ENCODE measurements at places on chromosomes 6 and 20. TPM values are rescaled to one million over a fixed set of nuclear protein-coding genes. Genes with fewer than 3 reads are reported as not detected.

DNA sequence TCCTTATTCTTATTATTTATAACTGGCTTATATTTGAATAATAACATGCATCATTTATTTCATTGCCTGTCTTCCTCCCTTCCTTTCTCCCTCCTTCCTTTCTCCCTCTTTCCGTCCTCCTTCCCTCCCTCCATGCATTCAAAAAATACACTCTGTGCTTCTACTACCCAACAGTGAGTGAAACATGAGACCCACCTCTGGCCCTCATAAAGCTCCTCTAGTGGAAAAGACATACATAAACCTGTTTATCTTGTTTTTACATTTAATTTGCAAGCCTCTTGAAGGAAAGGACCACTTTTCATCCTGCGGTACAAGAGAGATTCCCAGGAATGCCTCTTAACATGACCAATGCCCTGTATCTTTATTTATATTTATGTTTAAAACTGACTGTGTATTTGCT lies 21.8 kb upstream of the ISM1 start:
- DNase-seq: no peak

GRCh38 chr6:44180406-44180805 lies 21.8 kb downstream of the CAPN11 start:
- no peak for DNase-seq

DNA sequence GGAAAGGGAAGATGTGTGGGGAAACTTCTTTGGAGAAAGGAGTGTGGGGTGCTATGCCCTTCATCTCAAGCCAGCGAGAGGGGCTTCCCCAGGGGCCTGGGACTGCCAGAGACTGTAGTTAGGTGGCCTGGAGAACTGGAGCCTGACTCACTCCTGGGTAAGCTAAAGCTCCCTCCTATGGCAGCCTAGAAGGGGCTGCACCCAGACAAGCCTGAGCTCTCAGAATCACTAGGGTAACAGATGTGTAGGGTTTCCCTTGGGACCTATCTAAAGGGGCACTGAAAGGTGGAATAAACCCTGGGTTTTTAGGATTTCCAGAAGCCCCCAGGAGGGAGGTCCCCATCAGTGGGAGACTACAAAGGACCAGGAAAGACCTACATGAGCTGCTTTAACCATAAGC lies 1.6 kb upstream of the ARMC2 start:
- no peak for DNase-seq

- DNase-seq: no peak
These were observed 160.7 kb upstream of the KCNQ5 start for GRCh38 chr6:72461144-72461543.

DNA sequence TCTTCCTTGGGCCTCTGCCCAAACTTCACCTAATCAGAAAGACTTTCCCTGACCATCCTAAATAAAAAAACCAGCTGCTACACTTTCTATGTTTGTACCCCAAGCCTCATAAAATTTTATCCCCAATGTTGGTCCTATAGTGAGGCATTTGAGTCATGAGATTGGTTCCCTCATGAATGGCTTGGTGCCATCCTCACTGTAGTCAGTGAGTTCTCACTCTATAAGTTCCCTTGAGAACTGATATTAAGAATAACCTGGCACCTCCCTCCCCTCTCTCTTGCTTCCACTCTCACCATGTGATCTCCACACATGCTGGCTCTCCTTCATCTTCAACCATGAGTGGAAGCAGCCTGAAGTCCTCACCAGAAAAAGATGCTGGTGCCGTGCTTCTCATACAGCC lies 316.9 kb upstream of the PRDM1 start:
- DNase-seq: no peak

DNA sequence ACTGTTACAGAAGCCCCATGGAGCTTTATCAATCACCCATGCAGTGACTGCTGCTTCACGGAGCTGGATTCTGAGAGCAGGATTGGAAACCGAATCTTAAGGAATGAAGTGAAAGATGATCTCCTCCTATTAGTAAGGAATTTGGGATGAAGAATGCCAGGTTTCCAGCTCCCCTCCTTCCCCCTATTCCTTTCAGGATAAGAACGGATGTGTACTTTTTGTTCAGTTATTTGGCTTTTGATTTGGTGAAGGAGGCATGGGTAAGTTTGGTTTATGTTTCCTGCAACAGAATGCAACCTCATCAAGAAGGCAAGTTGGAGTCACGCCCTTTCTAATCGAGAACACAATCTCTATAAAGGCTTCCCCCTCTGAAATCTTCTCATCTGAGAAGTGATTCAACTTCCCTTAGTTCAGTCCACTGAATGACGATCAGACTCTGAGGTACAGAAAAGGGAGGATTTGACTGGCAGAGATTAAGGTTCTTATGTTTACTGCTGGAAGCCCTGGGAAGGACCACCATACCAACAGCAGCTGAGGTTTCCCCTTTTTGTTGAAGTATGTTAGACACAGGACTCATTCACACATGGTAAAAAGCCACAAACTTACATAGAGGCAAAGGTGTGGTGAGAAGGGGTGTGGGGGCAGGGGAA lies 5.5 kb downstream of the ELMO2 start:
- DNase-seq: no peak

- DNase-seq: no peak
These were observed 127.9 kb downstream of the GRM4 start for GRCh38 chr6:34018026-34018425.

DNA sequence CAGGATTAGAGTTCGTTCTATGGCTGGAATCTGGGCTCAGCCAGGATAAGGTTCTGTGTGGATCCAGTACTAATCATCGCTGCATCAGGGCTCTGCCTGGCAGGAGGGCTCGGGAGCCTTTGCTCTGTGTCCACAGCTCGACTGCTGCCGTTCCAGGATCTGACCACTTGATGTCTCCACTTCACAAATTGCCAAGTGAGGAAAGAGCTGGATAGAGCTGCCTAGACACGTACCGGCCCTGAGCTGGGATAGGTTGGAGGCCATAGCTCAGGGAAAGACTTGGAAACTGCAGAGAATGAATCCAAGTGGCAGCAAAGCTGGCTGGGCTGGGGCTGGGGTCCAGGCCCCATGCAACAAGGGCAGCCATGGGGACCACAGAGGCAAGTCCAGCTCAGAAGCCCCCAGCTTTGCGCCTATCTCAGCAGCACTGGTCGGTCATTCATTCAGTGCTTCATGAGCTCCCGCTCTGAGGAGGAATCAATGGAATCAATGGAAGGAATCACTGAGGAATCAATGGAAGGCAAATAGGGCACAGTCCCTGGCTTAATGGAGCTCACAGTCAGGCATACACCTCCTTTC lies 38.0 kb upstream of the TOP1 start:
- DNase-seq: peak; percentile 81

DNA sequence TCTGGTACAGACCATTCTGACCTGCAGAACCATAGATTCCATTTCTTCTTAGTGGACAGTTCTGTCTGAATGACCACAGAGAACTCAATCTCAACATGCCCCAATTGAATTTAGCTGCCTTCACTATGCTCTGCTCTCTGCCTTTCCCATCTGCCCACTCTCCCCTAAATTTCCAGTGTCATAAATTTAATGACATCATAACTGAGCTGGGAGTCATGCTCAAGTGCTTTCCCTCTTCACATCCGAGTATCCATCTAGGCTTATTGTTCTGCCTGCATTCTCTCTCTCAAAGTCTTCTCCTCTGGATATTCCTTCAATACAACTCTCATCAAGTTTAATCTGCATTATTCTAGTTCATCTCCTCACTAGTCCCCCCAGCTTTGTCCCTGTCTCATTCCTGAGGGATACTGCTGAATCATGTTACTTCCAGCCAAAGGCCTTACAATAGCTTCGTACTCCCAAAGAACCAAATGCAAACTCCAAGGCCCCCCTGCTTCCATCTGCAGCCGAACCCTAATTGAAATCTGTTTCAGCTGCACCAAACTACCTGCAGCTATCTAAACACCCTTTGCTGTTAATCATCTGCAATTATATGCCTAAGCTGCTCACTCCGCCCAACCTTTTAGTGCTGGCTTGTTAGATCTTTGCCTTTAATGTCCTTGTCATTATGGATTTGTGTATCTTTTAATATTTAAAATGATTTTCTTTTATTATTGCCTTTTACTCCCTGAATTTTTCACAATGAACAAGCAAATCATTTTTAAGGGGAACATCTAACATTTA lies 46.1 kb downstream of the SLC35B3 start:
- no peak for DNase-seq

- no peak for DNase-seq
These were observed 219.2 kb downstream of the CLVS2 start for GRCh38 chr6:123215211-123215610.

DNA sequence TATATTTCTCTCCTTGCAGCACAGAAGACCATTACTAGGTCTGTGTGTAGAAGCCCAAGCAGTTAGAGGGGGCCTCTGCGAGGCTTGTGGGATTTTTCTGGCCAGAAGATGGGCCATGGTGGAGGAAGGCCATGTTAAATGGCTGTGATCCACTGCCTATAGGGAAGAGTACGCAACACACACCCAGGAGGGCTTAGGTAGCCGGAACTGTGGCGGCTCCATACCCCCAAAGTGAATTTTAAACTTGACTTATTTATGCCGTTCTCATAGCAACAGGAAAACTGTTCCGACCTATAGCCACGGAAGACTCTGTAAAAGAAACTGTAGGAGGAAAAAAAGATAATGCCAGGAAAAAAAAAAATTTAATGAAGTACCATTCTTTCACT lies 69.5 kb downstream of the SLX4IP start:
- no peak for DNase-seq

DNA sequence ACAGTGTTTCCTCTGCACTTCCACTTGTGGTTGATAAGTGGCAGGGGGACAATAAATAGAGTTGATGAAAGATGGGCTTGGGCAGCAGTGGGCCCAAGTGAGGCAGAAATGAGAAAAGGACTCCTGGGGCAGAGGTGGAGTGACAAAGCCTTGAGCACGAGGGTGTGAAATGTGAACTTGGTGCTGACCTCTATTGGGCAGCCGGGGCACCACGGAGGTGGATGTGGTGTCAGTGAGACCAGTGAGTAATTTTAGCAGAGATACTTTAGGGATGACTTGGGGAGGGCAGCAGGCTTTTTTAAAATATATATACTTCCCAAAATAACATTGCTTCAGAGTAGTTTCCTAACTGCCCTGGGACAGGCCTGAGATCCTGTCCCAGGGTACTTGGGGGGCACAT lies 30.6 kb upstream of the MYLK2 start:
- DNase-seq: no peak

GRCh38 chr6:49550492-49551077 lies at the start of gene C6orf141:
TSS of gene C6orf141 (plus strand) at chr6:49550668. CDS start at chr6:49550793, 125 bp downstream.
- no peak for DNase-seq

DNA sequence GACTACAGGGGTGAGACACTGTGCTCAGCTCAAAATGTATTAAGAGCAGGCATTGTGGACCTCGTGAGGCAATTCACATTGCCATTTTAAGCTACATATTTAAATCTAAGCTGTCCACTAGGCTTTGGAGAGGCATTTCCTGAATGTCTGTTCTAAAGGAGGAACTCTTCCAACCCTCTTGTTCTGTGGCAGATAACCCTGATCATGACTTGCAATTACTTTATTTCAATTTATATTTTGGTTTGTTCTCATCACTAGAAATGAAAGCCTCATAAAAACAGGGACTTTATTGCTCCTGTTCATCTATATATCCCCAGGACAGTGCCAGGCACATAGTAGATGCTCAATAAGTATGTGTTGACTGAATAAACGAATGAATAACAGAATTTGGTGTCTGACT lies 84.0 kb upstream of the SALL4 start:
- no peak for DNase-seq

- peak; percentile 43 for DNase-seq
These were observed 12.0 kb downstream of the STMN3 start for GRCh38 chr20:63641146-63641791.

- DNase-seq: no peak
These were observed 13.3 kb downstream of the IRF4 start for GRCh38 chr6:404685-405423.

DNA sequence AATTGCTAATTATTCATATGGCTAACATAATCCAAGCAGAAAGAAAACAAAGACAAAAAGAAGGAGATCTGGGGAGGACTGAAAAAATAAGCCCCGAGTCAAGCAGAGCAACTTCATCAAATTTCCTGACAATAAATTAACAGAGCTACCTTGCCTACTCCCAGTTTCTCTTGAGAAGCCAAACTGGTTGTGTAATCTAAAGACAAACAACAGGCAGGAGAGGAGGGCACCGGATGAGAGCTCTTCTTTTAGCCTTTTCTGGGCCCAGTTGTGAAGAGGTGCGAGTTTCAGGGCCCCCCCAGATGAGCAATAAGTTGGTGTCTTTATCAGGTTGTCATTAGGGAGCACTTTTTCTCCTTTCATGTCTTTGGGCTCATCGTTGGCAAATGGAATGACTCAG lies 197.1 kb upstream of the PCSK2 start:
- DNase-seq: no peak

DNA sequence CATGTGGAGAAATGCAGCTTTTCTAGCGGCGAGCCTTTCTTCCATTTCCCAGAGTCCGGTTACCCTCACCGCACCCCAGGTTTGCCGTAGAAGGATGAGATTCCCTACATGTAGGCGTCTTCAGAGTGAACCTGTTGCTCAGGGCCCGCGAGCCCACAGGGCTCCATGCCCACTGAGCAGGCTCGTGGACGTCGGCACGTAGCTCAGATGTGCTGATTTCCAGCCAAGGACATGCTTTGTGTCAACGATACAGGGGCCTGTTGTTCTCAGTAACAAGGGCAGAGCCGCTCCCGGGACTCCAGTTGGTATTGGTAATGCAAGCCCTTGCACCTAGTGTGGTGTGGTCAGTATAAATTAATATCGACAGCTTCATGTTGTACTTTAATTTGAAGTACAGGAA lies 159.6 kb downstream of the MTHFD1L start:
- no peak for DNase-seq

GRCh38 chr20:49335476-49335875 lies 57.6 kb upstream of the ZNFX1 start:
- no peak for DNase-seq

DNA sequence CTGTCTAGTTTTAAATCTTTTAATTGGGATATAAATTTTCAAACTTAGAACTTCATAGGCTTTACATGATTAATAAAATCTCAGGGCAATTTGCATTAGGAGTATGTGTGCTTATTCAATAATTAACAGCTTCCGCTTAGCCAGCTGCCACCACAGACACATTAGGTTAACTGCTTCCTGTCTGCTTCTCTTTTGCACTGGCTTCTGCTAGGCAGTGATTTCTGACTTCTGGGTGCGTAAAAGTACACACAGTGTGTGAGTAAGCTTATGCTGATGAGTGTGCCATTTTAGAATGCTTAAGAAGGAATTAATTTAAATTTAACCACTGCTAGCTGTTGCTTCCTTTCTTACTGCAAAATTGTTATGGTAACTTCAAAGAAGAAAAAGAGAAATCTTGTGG lies 73.9 kb downstream of the F13A1 start:
- no peak for DNase-seq

Gene CALHM5
- 2.9 TPM for total RNA-seq

Gene RRBP1
- total RNA-seq: 66.1 TPM

Gene BANF2
- not detected for total RNA-seq

Gene RIMS4
- 0.59 TPM for total RNA-seq
